ENCODE measurements at places on chromosomes 2 and 18.

DNA sequence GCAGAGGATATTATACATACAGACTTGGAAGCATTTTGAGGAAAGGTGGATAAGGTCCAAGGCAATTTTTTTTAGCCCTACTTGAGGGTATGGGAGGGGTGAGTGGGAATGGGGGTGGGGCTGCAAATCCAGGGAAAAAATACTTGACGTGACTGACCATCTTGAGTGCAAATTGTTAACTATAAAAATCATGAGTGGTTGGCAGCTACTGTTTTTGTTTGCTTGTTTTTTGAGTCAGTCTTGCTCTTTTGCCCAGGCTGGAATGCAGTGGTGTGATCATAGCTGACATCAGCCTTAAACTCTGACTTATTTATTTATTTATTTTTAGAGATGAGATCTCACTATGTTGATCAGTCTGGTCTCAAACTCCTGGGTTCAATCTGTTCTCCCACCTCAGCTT is 458.8 kb downstream of the PIK3C3 start:
- H3K27me3 ChIP-seq = peaks cover 2% of the 10 kb centered on the region
- DNase-seq = no peak
- H3K4me3 ChIP-seq = no peak overlapping the region
- peaks cover 9% of the 10 kb centered on the region for H3K36me3 ChIP-seq

- no peak overlapping the region for H3K4me3 ChIP-seq
- H3K36me3 ChIP-seq = peaks cover 7% of the 10 kb centered on the region
- no peak overlapping the region for H3K27ac ChIP-seq
- H3K27me3 ChIP-seq = no peaks in the 10 kb centered on the region
- H3K4me1 ChIP-seq = no peaks in the 10 kb centered on the region
Observed at GRCh38 chr2:207385076-207385475, 144.7 kb upstream of the CREB1 start.

DNA sequence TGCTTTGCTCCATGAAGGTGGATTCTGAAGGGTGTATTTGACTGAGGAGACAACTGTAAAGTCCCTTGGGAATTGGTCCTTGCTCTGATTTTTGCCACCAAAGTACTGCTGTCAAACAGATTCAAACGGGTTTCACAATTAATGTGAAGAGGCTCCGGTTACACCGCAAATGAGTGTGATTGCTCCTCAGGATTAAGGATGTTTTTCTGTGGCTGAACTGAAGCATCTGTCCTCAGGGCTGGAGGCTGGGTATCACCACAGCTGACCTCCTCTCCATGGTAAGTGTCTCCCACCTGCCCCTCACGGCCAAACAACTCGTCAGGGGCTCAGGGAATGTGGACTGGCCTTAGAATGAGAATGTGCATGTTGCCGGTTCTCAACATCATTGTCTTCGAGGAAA is 130.4 kb upstream of the NDUFV2 start:
- peaks cover 6% of the 10 kb centered on the region for H3K27me3 ChIP-seq
- no peak for DNase-seq
- peaks cover 6% of the 10 kb centered on the region for H3K4me1 ChIP-seq
- H3K27ac ChIP-seq = peak overlapping the region; percentile 28

- no peaks in the 10 kb centered on the region for H3K27me3 ChIP-seq
- H3K36me3 ChIP-seq = no peaks in the 10 kb centered on the region
- H3K4me1 ChIP-seq = no peaks in the 10 kb centered on the region
- no peak for DNase-seq
- no peak overlapping the region for H3K27ac ChIP-seq
Observed at GRCh38 chr18:62925031-62925688, 209.8 kb downstream of the PHLPP1 start.

GRCh38 chr2:118443596-118443995 is 355.3 kb downstream of the INSIG2 start:
- no peaks in the 10 kb centered on the region for H3K36me3 ChIP-seq
- no peak for DNase-seq
- H3K27ac ChIP-seq = no peak overlapping the region
- H3K27me3 ChIP-seq = no peaks in the 10 kb centered on the region
- no peak overlapping the region for H3K4me3 ChIP-seq
